Keratinocyte (primary cell): ENCODE measurements at places on chromosomes 11 and 22.

DNA sequence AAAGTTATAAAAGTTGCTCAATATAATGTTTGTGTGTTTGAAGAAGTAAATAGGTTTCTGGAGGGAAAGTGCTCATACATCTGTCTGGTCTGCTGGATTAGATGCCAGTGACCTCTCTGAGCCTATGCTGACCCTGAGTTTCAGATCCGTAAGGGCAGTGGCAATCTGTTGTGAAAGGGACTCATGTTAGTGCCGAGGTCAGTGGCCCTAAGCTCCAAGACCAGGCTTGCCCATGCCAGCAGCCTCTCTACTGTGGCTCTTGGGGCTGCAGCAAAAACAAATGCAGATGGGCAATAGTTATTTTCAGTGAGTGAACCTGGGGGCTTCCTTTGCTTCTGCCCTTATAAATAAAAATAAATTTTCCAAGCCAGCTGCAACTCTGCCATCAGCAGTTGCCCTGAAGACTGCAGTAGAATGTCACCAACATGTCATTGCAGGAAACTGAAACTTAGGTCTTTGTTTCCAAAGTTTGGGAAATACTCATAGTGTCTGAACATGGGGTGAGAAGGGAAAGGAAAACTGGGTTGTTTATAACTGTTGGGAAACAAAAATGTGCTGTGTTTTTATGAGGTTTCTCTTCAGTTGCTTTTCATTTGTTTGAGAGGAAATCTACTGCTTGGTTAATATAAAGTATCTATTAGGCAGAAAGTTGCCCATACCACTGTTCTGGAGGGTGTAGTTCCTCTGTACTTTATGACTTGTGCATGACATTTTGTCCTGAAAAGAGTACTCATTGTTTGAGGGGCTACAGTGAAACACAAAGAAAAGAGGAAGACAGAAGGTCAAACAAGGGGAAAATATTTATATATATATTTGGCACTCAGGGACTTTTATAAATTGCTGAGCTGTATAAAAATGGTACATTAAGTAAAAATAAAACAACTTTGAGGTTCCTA, 9.5 kb upstream of the MS4A4E start:
- DNase-seq: no peak

DNA sequence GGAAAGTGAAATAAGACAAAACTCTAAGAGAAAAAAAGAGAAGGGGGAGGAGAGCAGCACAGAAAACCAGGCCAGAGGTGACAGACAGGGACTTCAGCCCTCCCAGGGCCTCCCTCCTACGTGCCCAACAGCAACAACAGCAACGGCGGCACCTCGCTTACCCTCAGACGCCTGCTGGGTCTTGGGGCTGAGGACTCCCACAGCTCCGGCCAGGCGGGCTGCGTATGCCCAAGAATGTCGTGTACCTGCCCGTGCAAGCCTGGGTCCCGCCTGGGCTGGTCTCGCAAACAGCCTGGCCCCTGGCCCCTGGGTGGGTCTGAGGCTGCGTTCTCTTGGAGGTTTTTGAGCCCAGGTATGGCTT, 30.5 kb downstream of the ARAP1 start:
- DNase-seq: peak; percentile 80

GRCh38 chr11:17233101-17233500, 25.3 kb upstream of the PIK3C2A start:
- DNase-seq: no peak

DNA sequence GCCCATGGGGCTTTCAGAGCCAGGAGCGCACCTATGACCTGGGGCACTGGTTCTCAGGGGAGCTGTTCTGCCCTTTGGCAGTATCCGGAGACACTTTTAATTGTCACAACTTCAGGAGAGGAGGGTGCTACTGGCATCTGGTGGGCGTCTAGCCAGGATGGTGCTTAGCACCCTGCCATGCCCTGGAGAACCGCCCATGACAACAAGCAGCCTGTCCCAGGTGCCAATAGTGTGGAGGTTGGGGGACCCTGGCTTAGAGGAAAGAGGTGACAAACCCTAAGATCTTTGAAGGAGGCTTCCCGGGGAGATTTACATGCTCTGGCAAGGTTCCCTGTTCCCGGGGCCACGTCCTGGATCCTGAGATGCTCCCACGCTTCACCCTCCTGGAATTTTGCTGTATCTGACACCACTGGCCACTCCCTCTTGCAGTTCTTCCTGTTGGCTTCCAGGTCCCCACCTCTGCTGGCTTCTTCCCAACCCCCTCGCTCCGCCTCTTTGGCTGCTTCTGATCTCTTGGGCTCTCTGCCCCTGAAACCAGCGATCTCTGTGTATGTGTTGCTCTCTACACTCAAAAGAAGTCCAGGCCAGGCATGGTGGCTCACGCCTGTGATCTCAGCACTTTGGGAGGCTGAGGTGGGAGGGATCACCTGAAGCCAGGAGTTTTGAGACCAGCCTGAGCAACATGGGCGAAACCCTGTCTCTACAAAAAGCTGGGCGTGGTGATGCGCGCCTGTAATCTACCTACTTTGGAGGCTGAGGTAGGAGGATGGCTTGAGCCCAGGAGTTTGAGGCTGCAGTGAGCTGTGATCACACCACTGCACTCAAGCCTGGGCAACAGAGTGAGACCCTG, 31.1 kb downstream of the FADS3 start:
- peak; percentile 11 for DNase-seq

DNA sequence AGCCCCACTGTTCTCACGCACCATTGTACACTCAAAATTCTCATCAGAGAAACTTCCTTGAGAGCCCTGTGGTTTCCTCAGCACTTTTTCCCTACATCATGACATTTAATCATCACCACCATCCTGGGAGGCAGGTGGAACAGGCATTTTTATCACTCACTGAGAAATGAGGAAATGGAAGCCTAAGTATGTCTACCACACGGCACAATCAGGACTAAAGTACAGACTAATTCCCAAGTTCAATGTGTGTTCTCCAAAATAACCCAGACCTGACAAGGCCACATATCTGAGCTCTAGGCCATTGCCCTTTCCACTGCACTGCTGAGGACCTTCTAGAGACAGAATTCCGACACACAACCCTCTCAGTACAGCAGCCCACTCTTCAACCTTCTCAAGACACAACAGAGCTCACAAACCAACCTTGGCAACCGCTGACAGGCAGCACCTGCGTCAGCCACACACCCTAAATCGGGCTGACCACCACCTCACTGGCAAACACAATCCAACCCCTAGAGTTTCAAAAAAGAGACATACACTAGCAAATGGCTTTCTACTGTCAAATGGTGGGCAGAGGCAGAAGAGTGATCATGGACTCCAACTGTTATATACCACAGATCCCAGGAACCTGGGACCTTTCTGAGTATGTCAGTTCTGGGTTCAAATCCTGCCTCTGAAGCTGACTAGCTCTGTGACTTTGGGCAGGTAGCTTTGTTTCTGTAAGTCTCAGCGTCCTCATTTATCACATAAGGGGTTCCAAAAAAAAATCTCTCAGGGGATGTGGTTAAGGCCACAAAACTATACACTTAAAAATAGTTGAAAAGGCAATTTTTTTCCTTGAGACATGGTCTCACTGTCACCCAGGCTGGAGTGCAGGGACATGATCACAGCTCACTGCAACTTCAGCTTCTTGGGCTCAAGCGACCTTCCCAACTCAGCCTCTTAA, 16.3 kb downstream of the SMCO4 start:
- no peak for DNase-seq

DNA sequence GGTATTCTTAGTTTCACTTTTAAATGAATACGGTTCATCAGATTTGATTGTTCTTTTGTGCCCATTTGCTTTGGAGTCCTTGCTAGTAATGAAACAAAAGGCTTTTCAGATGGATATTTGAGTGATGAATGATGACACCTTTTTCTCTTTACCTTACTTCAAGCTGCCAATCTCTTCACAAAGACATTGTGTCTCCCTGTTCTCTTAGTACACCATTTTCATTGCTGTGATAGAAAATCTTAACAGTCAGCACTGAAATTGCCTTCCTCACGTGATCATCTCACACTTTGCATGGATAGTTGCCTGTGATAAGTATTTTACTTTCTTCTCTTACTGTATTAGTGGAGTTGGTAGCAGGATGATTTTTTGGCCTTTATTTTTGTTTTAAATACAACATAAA, 396.6 kb downstream of the NELL1 start:
- no peak for DNase-seq

GRCh38 chr11:118910309-118911112, 15.2 kb downstream of the BCL9L start:
- DNase-seq: no peak

DNA sequence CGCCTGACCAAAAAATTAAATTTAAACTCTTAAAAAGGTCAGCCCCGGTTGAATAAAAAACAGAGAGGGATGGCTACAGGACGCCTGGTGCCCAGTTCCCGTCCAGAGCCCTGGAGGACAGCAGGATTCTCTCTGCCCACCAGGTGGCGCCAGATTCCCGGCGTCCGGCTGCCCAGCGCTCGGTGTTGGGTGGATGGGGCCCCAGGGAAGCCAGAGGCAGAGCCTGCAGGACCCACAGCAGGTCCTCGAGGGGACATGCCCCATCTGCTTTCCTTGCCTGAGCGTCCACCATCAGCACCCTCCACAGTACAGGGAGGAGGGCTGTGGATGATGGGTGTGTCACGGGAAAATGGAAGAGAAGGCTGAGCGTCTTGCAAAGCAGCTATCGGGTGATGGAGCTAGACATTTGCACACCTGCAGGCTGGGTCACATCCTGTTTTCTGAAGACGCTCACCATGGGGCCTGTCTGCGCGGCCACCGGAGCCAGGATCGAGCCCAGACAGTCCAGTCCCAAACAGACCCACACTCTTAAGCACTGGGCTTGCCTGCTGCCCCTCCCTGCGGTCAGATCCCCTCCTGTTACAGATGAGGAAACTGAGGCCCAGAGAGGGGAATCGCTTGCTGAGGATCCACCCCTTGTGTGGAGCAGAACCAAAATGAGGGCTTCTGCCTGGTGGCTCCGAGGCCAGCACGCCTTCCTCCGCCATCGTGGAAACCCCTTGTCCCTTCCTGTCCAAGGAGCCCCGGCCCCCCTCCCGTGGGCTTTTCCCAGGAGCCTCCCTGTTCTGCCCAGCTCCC, 18.5 kb upstream of the CBX7 start:
- DNase-seq: no peak

DNA sequence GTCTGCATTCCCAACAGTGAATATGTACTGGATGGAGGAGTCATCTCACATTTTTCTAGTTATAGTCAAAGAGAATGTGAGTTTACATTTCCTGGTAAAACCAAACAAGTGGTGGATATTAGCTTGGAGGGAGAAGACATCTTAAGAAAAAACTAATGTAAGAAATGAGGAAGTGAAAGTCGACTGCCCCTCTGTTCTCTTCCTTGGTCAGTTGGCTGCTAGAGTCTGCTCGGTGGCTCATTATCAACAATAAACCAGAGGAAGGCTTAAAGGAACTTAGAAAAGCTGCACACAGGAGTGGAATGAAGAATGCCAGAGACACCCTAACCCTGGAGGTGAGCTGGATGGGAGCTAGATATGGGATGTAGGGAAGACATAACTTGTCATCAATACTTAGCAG, 5.8 kb downstream of the SLC22A9 start:
- DNase-seq: no peak

GRCh38 chr11:61007956-61008896, 36.7 kb downstream of the CD6 start:
- no peak for DNase-seq

DNA sequence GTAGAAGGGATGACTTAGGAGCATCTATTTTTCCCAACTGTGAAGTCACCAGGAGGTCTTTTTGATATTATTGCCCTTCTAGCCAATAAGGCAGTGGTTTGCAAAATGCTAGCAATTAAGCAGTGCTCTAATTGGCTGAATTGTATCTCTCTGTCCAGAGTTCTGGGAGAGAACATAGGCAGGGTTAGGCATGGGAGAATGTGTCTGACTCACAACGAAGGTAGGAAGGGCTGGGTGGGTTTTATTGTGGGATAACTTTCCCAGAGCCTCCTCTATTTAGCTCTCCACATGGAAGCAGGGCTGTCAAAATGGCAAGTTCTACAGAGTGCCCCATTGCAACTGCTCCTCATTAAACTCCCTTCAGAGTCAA, 415.9 kb upstream of the CADM1 start:
- no peak for DNase-seq

DNA sequence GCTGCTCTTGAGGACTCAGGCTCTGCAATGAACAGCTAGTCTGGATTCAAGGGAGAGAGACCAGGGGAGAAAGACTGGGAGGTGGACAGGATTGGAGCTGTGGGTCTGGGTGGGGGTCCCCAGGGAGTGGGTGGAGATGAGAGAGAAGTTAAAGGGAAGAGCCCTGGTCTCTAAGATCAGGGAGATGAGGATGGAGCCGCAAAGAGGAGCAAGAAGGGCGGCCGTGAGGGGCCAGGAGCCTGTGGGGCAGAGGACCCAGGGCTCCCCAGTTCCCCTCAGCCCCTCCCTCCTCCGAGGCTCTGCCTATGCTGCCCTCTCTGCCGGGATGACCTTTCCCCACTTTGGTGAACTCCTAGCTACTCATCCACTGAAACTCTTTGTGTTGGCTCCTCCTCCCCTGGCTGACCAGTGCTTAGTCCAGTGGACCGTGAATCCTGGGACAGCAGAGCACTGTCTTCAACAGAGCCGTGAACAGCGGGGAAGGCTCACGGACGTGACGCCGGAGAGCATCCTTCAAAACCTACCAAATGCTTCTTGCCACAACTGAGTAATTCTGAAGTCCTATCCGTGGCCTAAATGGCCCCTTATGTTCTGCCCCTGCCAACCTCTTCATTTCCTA, 16.4 kb upstream of the RFPL3 start:
- no peak for DNase-seq

DNA sequence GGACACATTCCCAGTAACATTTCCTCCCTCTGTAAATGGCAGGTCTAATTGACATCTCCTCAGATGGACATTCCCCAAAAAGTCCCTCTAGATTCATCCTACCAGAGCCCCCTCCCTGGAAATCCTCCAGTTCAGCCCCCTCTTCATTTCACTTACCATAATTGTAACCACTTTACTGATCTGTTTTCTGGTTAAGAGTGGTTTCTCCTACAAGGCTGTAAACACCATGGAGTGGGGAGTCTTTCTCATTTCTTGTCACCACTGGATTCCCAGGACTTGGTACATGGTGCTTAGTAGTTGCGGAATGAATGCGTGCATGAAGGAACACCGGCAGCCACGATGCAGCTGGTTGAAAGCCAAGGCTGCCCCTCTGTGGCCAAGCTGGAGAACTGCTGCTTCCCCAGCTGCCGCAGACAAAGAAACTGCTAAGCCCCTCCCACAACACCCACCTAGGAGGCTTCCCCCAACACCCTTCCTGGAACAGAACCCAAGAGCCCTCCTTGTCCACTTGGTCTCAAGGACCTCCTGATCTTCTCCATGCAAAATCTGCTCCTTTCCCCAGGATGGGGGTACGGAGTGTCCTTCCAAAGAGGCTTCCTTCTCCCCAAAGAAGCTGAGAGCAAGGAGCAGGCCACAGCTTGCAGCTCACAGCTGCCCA, 18.6 kb upstream of the SCARF2 start:
- peak; percentile 41 for DNase-seq

- DNase-seq: no peak
Measured at GRCh38 chr22:49203091-49203858, 624.4 kb downstream of the BRD1 start.

- DNase-seq: no peak
Measured at GRCh38 chr22:50318698-50319411, 8.0 kb downstream of the DENND6B start.

DNA sequence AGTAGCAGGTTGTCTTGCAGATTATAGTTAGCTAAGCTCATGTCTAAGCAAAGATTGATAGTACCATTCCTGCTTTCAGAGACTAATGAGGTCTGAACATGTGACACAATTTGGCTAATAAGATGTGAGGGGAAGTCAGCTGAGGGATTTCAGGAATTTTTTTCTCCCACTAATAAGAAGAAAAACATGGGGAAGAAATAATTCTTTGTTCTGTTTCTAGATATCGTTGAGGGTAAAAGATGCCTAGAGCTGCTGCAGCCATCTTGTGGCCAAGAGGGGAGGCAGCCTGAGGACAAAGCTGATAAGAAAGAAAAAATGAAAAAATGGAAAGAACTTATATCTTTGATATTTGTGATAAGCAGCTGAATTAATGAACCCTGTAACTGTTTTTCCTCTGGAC, 1334.4 kb downstream of the LRRC4C start:
- DNase-seq: no peak
